ENCODE measurements at places on chromosomes 1 and 21. TPM values are rescaled to one million over a fixed set of nuclear protein-coding genes. Genes with fewer than 3 reads are reported as not detected.

The WNT9A gene
- total RNA-seq, result 1.5 TPM

The CELA2B gene
- total RNA-seq, result not detected

The SPRR4 gene
- total RNA-seq, result not detected

The RAD54L gene
- 0.26 TPM for total RNA-seq

The JTB gene
- total RNA-seq, result 332 TPM

The VSIG8 gene
- total RNA-seq, result not detected

The BLZF1 gene
- 14.8 TPM for total RNA-seq
